Daoy (cell line): ENCODE measurements at places on chromosomes 4 and X. TPM values are rescaled to one million over a fixed set of nuclear protein-coding genes. Genes with fewer than 3 reads are reported as not detected.

DNA sequence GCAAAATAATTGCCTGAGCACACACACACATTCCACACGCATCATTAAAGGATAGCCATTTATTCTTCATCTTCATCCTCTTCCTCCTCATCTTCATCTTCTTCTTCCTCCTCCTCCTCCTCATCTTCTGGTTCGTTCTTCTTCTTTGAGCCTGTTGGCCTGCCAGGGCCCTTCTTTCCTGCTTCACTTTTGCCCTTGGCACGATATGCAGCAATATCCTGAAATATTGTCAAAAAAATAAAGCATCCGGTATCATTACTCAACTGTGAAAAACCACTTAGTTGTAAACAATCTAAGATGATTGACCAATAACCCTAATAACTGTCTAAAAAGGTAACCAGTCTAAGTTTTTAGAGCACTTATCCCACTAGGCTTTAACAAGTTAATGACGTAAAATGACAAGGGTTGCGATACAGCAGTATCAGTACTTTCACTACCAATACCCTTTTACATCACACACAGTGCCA, 2.1 kb downstream of the HMGB2 start:
- DNase-seq: no peak

DNA sequence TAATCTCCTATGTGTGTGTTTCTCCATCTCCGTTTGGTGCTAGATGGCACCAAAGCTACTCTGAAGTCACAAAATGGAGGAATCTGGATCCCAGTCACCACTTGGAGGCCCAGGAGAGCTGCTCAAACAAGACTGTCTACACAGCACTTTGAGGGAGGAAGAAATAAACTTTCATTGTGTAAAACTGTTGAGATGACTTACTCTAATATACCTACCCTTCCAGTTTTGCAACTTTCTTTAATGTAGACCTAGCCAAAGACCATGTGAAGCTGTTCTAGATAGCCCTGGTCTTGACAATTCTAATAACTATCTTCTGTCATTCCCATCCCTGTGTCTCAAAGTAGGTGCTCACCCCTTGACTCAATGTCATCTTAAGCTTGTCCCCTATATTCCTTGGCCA, 52.8 kb upstream of the TAB3 start:
- DNase-seq: no peak

Gene WDR44
- total RNA-seq: 10.1 and 12.4 TPM in 2 replicates

GRCh38 chrX:31384471-31384870, 312.6 kb upstream of the FTHL17 start:
- DNase-seq: no peak

GRCh38 chrX:72255445-72255844, 16.6 kb upstream of the ERCC6L start:
- no peak for DNase-seq

DNA sequence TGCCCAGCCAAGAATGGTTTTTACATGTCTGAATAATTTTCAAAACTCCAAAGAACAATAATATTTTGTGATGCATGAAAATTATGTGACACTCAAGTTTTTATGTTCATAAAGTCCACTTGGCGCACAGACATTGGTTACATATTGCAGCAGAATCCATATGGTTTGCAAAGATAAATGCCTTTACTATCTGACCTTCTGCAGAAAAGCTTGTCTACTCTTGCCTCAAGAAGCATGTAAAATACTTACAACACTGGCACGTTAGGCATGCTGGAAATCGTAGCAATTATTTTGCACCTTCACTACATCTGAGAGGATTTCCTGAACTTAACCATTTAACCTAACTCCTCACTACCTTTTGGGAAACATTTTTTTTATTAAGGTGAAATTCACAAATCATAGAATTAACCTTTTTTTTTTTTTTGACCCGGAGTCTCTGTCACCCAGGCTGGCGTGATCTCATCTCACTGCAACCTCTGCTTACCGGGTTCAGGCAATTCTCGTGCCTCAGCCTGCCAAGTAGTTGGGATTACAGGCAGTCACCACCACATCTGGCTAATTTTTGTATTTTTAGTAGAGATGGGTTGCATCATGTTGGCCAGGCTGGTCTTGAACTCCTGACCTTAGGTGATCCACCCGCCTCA, 3.5 kb upstream of the XG start:
- no peak for DNase-seq

GRCh38 chr4:6425336-6425735, 47.1 kb downstream of the PPP2R2C start:
- DNase-seq: no peak

- DNase-seq: no peak
Measured at GRCh38 chrX:135595543-135595942, 75.1 kb downstream of the INTS6L start.

- DNase-seq: no peak
Measured at GRCh38 chr4:139584784-139585183, 28.8 kb upstream of the SETD7 start.

GRCh38 chr4:158622251-158622650, 49.4 kb downstream of the C4orf46 start:
- no peak for DNase-seq
